ENCODE measurements at places on chromosomes 13 and 19.

- no peak for DNase-seq
Observed at GRCh38 chr13:26914624-26915023, 154.0 kb upstream of the GPR12 start.

DNA sequence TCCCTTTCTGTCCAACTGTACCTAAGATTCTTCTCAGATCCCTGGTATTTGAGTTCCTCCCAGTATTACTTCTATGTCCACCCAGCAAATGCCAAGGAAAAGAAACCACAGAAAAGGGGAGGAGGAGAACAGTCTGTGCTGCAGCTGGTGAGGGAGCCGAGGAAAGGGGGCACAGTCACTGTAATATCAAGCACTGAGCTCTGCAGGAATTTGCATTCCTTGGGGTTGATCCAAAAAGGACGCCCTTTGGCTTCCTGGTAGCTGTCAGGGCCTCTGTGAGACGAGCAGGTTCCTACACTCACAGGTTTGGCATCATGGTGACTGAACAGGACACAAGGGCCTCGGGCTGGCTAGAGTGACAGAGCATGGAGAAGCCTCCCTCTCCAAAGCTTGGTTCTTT lies 273.4 kb downstream of the NHLRC3 start:
- peak; percentile 22 for DNase-seq

DNA sequence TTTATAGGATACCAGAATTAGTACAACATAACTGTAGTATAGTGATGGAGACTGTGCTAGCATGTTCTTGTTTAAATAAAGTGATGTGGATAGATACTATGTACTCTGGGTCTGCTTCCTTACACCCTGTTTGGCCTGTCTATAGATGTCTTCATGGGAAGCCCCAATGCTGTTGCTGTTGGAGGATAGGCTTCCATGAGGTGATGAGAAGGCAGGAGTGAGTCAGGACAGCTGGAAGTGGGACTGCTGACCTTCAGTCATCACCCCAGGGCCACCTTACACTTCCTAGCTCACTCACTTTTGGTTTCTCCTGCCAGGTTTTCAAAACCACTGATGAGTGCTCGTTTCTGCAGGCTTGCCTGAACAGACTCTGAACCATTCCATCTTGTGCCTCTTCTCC lies 4.2 kb downstream of the KCTD4 start:
- peak; percentile 62 for DNase-seq

- no peak for DNase-seq
Observed at GRCh38 chr13:110015253-110015652, 228.9 kb upstream of the IRS2 start.

DNA sequence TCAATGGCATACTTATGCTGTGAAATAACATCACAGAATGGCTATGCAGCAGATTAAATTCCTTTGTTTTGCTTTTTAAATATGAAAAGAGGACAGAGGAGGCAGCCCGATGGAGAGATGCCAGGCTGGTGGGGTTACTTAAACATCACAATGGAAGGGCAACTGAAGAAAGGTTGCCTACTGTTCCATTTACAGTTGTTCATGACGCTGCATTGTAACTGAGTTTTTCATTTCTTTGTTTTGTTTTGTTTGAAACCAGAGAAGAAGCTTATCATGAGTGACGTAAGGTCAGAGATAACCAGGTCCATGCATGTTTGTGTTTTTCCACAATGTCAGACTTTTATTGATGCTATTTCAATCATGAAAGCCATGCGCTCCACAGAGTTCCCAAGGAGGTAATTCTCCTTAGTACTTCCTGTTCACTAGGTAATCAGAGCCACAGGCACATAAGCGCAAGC lies 273.8 kb downstream of the LHFPL6 start:
- DNase-seq: no peak

DNA sequence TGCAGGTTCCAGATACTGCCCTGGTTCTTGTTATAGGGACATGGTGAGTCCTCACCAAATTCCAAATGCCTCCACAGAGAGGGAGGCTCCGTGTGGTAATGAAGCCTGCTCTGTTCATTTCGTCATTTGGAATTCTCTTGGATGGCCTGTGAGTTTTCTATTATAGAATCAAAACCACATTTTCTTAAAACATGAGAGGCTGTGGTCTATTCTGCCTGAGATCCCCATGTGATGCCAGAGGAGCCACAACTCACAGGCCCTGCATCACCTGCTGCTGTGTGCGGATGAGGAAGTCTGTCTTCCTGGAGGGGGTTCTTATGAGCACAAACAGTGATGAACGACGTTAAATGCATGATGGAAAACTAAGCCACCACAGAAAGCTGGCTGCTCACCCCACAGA lies 264.4 kb downstream of the UQCRFS1 start:
- DNase-seq: peak; percentile 84

GRCh38 chr19:51439021-51439465 lies 19.2 kb downstream of the SIGLEC8 start:
- no peak for DNase-seq

DNA sequence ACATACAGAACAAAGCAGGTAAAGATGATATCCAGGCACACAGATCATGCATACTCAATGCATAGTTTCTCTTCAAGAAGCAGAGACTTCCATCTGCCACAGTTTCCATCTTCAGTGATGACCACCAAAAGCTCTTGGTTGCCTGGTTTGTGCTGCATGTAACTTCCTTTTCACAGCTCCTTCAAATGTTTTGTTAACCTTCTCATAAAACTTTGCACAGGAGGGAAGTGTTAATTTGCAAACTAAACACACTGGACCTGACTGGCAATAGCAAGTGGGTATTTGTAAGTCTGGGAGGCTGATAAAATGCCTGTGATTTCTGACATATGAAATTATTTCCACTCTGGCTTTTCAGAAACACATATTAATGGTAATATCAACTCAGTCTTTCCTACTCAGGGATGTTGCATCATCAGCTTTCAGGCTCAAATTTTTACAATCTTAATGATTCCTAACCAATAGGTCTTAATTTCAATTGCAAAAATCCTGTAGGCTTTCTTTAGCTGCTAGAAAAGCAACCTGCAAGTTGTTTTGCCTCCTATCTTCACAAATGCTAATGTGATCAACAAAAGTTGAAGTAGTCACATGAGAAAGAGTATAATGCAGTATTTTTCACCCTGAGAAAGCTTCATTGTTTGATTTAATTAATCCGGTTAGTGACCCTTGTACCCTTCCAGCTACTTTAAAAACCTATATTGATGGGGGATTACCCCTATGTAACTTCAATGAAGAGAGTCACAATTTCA lies 575.6 kb downstream of the DIAPH3 start:
- DNase-seq: no peak

GRCh38 chr13:59946944-59947343 lies 216.8 kb downstream of the DIAPH3 start:
- DNase-seq: peak; percentile 76

- DNase-seq: no peak
Observed at GRCh38 chr13:97286317-97287046, 64.3 kb downstream of the MBNL2 start.
